GM13976 (cell line): ENCODE measurements at places on chromosomes 12 and 14.

- no peak for DNase-seq
Observed at GRCh38 chr14:55446833-55447232, 6.4 kb upstream of the TBPL2 start.

- DNase-seq: no peak
Observed at GRCh38 chr14:31268216-31268615, 60.6 kb upstream of the HECTD1 start.

- DNase-seq: no peak
Observed at GRCh38 chr12:43348221-43348620, 203.8 kb downstream of the ADAMTS20 start.

- DNase-seq: no peak
Observed at GRCh38 chr14:82067221-82067875, 533.7 kb upstream of the SEL1L start.

GRCh38 chr14:92922883-92923743 lies at the start of gene CHGA:
Gene CHGA (plus strand): TSS chr14:92923150. CDS start chr14:92923360, 210 bp downstream.
- DNase-seq: peak; percentile 84

DNA sequence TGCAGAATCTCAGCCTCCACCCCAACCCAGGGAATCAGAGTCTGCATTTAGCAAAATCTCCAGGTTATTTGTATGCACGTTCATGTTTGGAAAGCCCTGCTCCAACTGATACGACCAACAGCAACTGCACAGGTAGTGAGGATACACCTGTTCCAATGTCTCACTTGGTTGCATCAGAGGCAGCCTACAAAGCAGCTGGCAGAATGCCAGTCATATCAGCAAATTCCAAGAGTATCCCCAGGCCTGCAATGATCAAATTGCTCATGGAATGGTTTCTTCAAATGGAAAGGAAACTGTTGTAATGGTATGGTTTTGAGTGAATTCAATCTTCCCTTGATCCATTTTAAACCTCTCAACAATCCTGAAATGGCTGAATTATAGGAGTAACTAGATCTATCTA lies 75.4 kb downstream of the GRIP1 start:
- DNase-seq: no peak
